Stimulated activated CD8-positive, alpha-beta memory T cell treated with anti-CD3 and anti-CD28 coated beads, Interleukin-4, amount 100 ng/mL, for 1 hour (primary cell): ENCODE measurements at places on chromosomes 2 and 18.

GRCh38 chr2:111049792-111050640 is 70.7 kb upstream of the BCL2L11 start:
- no peak for DNase-seq

DNA sequence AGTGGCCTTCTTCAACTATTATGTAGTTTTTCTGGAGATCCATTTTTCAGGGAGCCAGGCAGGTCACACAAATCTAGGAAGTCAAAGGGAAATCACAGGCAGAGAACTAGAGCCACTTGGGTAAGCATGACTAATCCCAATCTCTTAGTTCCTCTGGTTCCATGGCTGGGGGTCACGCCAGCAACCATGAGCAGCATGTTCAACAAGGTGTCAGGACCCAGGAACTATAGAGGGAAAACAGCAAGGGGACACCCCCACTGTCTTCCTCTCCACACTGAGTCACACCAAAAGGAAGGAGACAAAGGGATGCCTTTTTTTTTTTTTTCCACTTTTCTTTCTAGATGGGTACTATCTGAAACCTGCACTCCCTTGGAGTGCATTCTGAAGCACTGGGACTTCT is 250.9 kb downstream of the OTX1 start:
- no peak for DNase-seq

DNA sequence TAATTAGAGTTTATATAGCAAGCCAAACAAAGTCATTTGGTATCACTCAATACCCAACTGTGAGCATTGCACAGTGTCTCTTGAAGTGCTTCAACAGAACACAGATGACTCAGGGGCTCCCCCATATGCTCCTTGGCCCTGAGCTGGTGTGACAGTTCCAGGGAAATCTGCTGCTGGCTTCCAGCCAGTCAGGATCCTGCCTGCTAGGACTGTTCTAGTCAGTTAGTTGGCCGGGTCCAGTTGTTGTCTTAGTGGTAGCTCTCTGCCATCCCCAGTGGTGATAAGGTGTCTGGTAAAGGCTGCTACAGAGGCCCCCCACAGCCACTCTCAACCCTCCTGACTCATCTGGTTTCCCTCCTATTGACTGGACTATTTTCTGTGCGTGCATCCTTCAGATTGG is 100.3 kb downstream of the IRS1 start:
- no peak for DNase-seq

- DNase-seq: no peak
These were observed 102.4 kb downstream of the ICA1L start for GRCh38 chr2:202769201-202769600.

DNA sequence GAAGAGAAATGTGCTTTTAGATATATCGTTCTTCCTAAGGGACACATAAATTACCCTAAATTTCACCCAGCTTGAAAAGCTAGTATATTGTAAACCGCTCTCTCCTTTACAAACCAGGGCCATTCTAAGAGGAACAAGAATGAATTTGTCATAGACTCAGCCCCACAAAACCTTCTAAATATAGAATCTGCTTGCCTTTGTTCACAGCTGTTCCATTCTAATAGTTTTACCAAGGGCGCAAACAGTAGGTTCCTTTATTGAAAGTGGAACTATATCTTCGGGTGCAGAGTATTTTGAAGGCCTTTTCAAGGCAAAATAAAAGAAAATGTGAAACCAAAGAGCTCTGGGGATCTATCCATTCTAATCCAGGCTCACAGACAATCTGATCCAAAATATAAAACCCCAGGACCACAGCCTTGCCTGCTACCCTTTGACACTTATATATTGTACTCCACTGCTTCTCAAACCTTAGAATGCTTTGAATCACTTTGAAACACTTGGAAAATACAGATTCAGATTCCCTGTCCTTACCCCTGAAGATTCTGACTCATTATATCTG is 316.8 kb downstream of the PAX3 start:
- no peak for DNase-seq

DNA sequence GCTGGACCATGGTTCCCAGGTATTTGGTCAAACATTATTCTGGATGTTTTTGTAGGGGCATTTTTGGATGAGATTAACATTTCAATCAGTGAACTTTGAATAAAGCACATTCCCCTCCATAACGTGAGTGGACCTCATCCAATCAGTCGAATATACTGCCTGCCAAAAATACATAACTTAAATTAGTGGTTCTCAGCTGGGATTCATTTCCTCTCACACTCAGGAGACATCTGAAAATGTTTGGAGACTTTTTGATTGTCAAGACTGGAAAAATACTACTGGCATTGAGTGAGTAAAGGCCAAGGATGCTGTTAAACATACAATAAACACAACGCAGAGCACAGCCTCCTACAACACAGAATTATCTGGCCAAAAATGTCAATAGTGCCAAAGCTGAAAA is 198.2 kb downstream of the MYO1B start:
- no peak for DNase-seq

DNA sequence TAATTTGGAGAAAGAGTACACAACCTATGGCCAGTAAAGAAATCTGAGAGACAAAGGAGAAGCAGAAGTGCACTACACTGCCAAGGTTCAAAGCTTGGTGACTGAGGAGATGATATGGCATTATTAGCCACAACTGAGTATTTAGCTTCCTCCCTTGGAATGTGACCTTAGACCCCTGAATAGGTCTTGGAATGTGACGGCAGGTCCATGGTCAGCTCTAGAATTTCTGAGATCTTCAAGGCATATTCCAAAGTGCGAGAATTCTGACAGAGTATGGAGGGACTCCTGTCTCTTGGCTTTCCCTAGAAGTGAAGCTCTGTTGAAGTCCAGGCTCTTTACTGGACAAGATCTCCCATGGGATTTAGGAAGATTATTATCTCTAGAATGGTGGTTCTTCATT is 130.0 kb upstream of the FN1 start:
- DNase-seq: no peak

- DNase-seq: no peak
These were observed 147.9 kb upstream of the ID2 start for GRCh38 chr2:8533923-8534322.

- DNase-seq: no peak
These were observed 17.0 kb downstream of the RND3 start for GRCh38 chr2:150470435-150470834.

GRCh38 chr2:203909261-203909967 is 27.1 kb upstream of the ICOS start:
- DNase-seq: no peak

DNA sequence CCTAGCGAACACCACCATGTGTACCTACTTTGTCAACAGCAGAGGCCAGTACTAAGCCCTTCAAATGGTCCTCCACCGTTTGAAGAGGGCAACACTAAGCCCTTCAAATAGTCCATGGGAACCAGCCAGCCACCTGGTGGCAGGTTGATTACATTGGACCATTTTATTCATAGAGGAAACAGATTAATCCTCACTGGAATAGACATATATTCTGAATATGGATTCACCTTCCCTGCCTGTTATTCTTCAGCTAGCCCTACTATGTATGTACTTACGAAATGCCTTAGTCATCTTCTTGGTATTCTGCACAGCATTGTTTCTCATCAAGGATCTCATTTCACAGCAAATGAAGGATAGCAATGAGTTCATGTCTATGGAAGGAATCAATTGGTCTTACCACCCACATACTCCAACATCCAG is 10.0 kb upstream of the ZNF396 start:
- DNase-seq: no peak

- DNase-seq: no peak
These were observed 190.1 kb downstream of the CTNNA2 start for GRCh38 chr2:79702905-79703304.

- no peak for DNase-seq
These were observed 787.9 kb downstream of the CPS1 start for GRCh38 chr2:211344289-211344688.

- DNase-seq: no peak
These were observed 477.1 kb upstream of the TCF4 start for GRCh38 chr18:56065086-56065485.

- no peak for DNase-seq
These were observed 191.7 kb upstream of the ZC3H15 start for GRCh38 chr2:186294248-186294888.

GRCh38 chr2:51344886-51345285 is 313.0 kb upstream of the NRXN1 start:
- DNase-seq: no peak

GRCh38 chr2:97774425-97774824 is 61.0 kb downstream of the ZAP70 start:
- no peak for DNase-seq

- DNase-seq: no peak
These were observed 267.2 kb downstream of the SH3BP4 start for GRCh38 chr2:235219048-235219447.

DNA sequence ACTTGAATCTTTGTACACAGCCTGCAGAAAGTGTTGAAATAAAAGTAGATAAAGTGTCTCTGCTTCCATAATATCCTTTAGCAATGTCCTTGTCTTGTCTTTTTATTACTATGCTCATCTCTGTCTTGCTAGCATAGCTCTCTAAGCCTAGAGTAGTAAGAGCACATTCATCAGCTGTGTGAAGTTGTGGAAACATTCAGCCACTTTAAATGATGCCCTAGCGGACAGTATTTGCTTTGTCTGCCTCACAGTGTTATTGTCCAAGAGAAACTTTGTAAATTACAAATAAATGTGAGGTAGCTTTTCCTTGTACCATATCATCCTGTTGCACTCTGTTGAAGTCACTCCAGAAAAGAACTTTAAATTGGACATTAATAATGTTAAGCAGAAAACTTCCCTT is 60.3 kb upstream of the TTC21B start:
- no peak for DNase-seq

DNA sequence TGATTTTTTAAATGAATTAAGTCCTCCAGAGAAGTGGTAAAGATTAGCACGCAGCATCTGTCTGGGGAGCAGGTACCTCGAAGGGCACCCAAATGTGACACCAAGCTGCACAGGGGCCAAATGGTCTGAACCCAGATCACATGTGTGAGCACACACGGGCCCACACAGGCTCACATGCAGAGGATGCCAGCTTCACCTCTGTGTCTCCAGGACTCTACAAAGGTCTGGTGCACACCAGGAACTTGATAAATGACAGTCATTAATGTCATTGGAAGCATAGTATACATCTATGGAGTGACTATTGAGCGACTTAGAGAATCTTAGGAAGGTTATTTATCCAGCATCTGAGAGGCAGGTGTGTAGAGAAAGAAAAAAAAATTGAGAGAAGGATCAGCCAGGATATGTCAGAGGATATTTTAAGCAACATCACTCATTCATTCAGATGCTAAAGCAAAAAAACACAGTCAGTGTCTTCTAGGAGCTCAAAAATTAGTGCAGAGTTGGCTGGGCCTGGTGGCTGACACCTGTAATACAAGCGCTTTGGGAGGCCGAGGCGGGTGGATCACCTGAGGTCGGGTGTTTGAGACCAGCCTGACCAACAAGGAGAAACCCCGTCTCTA is 23.2 kb downstream of the GYPC start:
- DNase-seq: no peak

DNA sequence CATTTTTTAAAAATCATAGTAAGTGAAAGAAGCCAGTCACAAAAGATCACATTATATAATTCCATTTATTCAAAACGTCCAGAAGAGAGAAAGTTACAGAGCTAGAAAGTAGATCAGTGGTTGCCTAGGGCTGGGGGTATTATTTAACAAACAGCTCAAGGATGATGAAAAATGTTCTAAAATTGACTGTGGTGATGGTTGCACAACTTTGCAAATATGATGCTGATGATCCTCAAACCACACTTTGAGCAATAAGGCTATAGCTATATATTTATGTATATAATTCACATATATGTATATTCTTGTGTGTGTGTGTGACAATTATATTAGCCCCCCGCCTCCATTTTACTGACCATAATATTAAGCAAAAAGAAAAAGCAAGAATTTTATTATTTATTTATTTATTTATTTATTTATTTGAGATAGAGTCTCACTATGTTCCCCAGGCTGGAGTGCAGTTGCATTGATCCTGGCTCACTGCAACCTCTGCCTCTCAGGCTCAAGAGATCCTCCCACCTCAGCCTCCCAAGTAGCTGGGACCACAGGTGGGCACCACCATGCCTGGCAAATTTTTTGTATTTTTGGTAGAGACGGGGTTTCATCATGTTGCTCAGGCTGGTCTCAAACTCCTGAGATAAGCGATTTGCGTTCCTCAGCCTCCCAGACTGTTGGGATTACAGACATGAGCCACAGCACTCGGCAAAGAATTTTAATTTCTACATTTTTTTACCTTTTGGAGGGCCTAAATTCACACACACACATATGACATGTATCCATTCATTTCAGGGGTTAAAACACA is 1.9 kb downstream of the WDR12 start:
- no peak for DNase-seq

DNA sequence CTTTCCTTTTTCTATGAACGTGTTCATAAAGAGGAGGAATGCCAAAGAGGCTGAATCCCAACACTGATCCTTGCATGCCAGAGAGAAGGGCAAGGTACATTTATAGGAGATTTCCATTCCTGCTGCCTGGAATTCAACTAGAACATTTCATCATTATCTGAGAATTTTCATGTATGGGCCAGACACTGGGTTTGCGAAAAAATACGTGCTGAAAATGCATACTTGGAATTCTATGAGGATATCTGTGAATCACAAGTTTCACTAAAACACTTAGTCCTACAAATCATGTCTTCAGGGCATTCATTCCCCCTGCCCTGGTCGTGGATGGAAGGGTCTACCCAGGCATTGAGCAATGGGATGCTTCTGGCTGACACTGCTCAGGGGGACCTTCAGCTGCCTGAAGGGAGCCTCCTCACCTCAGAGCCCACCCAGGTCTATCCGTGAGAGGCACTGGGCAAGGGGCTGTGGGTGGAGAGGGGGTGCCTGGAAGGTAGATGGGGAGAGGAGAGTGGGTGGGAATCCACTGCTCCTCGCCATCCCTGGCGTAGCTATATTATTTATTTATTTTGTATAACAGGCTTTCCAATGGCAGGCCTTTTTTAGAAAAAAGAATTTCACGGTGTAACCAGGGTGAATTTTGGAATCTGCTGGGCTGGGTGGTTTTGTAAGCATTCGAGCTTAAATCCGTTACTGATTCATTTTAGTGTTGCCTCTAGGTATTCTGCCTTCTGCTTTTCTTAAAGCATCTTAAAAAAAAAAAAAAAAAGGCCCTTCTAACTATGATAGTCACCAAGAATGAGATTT is 560.6 kb upstream of the ID2 start:
- DNase-seq: no peak

DNA sequence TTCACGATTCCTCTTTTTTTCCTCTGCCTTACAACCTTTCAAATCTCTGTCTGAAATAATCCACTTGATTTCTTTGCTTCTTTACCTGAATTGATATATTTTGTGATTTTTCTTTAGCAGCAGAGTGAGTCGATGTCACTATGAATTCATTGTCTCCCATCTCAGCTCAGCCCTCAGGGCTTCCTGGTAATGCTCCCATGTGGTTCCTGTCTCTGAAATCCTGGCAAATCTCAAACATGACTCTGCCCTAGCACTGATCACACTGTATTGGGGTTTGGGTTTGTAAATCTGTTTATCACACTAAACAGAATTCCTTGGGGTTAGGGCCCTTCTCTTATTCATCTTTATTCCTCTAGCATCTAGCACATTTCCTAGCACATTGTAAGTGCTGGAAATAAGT is 43.0 kb upstream of the MSTN start:
- no peak for DNase-seq

GRCh38 chr18:28147674-28148171 is 29.2 kb downstream of the CDH2 start:
- DNase-seq: no peak

GRCh38 chr2:128786316-128786715 is 467.6 kb upstream of the HS6ST1 start:
- no peak for DNase-seq
